ENCODE measurements at places on chromosomes 3 and 15.

GRCh38 chr15:88077296-88078020 lies 179.1 kb downstream of the NTRK3 start:
- DNase-seq = no peak

- no peak for DNase-seq
Observed at GRCh38 chr3:108218811-108219210, 3.4 kb downstream of the IFT57 start.

DNA sequence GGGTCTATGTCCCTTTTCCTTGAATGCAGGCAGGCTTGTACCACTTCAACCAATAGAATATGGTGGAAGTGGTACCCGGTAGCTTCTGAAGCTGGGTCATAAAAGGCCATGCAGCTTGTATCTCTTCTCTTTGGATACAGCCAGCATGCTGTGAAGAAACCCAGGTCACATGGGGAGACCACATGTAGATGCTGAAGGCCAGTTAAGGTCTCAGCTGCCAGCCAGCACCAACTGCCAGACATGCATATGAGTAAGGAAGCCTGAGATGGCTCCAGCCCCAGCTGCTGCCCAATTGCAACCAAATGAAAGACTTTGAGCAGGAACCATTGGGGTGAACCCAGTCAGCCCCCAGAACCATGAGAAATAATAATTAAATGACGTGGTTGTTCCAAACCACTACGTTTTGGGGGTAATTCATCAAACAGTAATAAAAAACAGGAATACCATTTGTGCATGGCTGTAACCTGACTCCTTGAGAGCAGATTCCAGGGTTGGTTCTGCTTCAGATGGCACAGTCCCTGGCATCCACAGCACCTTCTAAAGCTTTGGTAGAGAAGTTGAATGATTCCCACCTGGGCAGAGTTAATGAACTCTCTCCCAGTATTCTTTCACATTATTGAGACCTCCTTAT lies 3.8 kb downstream of the RBP2 start:
- DNase-seq = no peak

GRCh38 chr15:60326824-60327654 lies 70.7 kb downstream of the ANXA2 start:
- no peak for DNase-seq

DNA sequence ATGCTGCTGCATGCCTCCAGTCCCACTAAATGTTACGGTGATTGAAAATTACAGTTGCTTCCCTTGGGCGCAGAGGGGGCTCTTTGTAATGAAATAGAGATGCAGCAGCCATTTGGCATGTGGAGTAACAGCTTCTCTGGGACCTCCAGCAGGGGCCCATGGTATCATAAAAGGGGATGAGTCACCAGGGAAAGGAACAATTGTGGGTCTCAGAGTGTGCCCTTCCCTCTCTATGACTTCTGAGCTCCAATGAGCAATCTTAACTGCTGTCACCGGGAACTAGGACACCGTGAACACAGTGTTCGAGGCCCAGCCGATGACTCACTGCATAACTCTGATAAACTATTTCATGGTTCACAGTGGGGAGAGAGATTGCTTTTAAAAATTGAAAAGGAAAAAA lies 164.8 kb upstream of the NUDT16 start:
- DNase-seq = no peak

DNA sequence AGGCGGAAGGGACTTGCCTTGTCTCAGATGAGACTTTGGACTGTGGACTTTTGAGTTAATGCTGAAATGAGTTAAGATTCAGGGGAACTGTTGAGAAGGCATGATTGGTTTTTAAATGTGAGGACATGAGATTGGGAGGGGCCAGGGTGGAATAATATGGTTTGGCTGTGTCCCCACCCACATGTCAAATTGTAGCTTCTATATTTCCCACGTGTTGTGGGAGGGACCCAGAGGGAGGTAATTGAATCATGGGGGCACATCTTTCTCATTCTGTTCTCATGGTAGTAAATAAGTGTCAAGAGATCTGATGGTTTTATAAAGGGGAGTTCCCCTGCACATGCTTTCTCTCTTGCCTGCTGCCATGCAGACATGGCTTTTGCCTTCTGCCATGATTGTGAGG lies 89.2 kb downstream of the CGGBP1 start:
- DNase-seq = no peak

GRCh38 chr3:152458376-152459117 lies 189.8 kb downstream of the MBNL1 start:
- no peak for DNase-seq

GRCh38 chr3:159875116-159875515 lies 113.5 kb upstream of the IL12A start:
- DNase-seq = no peak

GRCh38 chr15:68817304-68818065 lies 3.2 kb downstream of the ANP32A start:
- peak; percentile 39 for DNase-seq

DNA sequence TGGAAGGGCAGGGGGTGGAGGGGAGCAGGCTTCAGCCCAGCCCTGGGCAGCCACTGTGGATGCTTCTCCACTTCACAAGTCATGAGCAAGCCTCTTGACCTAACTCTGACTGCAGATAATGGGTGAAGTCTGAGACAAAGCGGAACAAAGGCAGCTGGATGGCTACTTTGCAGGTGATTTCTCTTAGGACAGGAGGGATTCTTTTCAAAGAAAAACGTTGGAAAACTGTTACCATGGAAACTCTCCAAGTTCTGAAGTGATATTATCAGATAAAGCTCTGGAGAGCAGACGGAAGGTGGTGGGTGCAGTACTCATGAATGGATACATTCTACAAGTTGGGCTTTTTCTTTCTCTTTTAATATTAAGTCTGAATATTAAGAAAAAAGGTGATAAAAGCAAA lies 254.2 kb upstream of the SLCO3A1 start:
- DNase-seq = no peak

- DNase-seq = no peak
Observed at GRCh38 chr3:81592101-81592500, 169.3 kb downstream of the GBE1 start.

DNA sequence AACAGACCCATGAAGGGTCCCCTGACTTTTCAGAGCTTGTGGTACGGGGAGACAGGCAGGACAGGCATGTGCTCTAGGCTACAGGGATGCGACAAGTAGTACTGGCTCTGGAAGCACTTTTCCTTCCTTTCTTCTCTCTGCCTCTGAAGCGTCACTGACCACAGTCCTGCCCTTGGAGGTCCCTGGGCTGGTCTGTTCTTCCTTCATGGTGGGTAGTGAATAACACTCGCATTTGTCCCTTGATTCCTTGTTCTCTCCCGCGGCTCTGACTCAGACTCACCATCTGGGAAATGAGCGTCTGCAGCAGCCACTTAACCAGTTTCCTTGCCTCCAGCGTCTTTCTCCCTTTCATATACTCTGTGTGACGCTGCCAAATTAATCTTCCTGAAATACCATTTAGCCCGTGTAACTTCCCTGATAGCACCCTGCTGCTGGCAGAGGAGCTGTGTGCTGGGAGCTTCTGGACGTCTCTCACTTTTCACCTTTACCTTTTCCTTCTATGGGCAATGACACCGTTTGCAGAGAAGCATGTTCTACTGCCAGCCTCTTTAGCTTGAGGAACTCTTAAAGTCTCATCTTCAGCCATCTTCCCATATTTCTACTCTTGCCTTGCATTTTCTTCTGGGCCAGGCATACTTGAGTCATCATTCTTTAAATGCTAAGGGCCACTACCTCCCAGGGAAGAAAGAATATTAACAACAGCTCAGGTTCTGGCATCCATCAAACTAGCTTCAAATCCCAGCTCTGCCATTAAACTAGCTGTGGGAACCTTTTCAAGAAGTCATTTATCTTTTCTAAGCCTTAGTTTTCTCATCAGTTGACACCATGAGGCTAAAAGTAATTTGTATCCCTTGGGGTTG lies 33.6 kb downstream of the TMEM45A start:
- DNase-seq = no peak

- DNase-seq = no peak
Observed at GRCh38 chr15:36497901-36498300, 81.5 kb upstream of the CDIN1 start.

- no peak for DNase-seq
Observed at GRCh38 chr3:113906568-113907140, 41.2 kb upstream of the ZDHHC23 start.

Data from activated CD8-positive, alpha-beta memory T cell treated with anti-CD3 and anti-CD28 coated beads for 1 hour (primary cell).